ENCODE measurements at places on chromosomes 12 and 14.

GRCh38 chr12:11821386-11822080, 172.1 kb downstream of the ETV6 start:
- DNase-seq = no peak

- DNase-seq = no peak
Observed at GRCh38 chr14:57057803-57058202, 210.9 kb downstream of the EXOC5 start.

DNA sequence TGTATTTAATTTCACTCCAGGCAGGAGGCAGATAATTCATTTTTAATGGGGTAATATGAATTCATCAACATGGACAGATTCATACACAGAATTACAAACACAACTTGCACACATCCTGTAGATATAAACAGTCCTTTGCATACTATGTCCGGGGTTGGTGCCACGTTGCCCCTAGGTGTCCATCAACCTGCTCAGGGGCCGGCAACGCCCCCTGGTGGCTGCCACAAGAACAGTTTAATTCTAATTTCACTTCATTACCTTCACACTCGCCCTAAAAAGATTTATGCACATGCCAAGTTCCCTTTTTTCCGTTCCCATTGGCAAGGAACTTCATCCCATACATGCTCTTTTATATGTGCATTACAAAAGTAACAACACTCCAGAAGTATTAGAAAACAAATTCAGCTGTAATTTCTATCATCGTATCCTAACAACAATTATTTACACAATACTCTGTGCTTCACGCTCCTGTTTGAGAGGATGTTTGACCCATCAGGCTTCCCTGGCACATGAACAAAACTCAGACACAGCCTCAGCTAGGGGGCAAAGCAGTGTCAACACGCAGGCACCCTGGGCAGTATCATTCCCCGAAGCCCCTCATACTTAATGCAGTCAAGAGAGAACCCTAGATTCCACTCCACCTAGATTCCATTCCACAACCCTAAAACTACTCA, 15.5 kb downstream of the MANSC1 start:
- DNase-seq = no peak

DNA sequence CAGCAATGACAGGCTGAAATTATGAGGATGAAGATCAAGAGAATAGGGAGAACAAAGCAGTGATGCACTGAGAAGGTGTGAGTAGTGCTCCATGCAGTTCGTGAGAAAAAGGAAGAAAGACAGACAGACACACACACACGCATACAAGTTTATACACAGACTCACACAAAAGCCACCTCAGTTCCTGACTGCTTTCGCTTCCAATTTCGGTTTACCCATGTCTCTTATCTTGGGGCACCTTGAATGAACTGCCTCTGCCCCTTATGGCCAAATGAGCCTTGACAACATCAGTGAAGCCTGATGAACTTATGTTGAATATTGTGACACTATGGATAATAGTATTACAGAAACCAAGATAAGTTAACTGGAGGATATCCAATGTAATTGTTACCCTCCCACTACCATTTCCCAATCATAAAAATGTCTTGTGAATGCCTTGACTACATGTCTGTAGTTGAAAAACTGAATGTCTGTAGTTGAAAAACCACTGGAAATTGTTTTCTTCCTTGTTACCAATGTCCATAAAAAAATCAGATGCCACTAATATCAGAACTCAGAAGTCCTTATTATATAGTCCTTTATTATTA, 380.4 kb upstream of the DDHD1 start:
- no peak for DNase-seq

GRCh38 chr14:80264702-80265101, 53.4 kb upstream of the DIO2 start:
- no peak for DNase-seq

- no peak for DNase-seq
Observed at GRCh38 chr12:131123817-131124216, 170.1 kb downstream of the ADGRD1 start.

DNA sequence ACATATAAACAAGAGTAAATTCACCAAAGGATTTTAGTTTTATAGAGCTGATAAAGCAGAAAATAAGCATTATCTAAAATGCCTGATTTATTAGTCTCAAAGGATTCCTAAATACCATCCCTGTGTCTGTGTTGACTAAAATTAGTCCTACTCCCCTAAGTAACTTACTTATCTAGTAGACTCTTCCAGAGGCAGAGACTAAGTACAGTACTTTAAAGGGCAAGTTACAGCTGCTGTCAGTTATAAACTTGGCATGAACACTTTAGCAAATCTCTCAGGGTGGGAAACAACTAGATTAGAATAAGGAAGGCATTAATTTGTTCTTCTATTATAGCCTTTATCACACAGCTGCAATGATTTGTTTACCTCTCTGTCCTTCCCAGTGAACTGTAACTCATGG, 46.0 kb downstream of the ATP2B1 start:
- no peak for DNase-seq

- DNase-seq = no peak
Observed at GRCh38 chr12:7197841-7198240, 8.4 kb downstream of the PEX5 start.

DNA sequence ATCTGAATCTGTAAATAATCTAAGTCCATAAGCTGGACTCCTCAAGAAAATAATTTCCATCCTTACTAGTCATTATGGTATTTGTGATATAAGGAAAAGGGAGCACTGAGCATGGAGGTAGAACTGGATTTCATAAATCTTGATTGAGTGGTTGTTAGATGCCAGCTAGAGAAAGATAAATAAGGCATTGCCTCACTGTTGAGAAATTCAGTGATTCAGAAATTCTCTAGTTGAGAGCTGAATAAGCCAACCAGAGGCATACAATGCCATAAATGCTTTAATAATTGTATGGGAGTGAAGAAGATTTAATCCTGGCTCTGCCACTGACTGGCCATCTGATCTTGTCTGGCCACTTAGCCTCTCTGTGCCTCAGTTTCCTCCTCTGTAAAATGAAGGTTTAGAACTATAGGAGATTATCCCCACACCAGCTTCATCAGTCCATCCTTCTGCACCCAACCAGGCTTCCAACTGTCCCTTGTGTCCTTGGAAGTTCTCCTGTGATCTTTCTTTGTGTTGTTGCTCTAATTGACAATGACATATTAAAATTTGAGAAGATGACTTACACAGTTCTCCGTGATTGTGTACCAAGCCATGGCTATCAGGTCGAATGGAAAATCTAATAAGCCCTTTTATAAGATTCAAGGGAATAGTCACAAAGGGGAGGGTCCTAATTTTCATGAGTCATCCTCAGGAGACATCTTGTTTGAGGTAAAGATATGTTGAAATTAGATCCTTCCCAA, 394.3 kb downstream of the EGLN3 start:
- no peak for DNase-seq

GRCh38 chr14:103728141-103728540, 12.5 kb downstream of the ZFYVE21 start:
- no peak for DNase-seq

DNA sequence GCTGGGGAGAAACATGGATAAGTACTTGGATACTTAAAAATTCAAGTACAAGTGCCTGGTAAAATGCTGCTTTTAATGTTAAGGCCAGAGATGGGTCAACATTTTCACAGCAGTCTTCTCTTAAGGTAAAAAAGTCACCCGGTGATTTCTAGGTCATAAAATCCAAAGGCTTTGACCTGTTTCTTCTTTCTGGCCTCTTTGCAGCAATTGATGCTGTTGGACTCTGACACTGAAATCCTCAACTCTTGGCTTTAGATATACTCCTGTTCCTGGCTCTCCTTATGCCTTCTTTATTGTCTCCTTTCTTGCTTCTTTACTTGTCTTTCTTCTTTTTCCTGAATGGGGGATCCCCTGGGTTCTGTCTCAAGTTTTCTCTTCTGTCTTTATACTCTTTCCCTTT, 189.2 kb downstream of the SSPN start:
- no peak for DNase-seq

GRCh38 chr12:40825156-40825555, 132.9 kb downstream of the CNTN1 start:
- DNase-seq = no peak

DNA sequence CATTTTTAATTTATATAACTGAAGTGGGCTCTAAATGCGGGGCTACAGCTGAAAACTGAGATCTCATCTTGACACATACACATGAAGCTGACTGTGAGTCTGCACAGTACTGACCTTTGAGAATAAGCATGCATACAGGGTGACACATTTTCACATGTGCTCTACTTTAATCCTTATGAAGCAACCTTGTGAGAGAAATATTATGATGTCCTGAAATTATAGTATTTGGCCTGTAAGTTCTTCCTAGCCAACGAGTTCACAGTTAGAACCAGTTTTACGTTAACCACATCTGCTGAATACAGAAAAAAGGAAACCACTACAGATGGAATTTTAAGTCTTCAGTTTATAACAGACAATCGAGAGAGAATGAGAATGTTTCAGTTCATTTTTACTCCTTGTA, 70.3 kb downstream of the SPPL3 start:
- DNase-seq = no peak

DNA sequence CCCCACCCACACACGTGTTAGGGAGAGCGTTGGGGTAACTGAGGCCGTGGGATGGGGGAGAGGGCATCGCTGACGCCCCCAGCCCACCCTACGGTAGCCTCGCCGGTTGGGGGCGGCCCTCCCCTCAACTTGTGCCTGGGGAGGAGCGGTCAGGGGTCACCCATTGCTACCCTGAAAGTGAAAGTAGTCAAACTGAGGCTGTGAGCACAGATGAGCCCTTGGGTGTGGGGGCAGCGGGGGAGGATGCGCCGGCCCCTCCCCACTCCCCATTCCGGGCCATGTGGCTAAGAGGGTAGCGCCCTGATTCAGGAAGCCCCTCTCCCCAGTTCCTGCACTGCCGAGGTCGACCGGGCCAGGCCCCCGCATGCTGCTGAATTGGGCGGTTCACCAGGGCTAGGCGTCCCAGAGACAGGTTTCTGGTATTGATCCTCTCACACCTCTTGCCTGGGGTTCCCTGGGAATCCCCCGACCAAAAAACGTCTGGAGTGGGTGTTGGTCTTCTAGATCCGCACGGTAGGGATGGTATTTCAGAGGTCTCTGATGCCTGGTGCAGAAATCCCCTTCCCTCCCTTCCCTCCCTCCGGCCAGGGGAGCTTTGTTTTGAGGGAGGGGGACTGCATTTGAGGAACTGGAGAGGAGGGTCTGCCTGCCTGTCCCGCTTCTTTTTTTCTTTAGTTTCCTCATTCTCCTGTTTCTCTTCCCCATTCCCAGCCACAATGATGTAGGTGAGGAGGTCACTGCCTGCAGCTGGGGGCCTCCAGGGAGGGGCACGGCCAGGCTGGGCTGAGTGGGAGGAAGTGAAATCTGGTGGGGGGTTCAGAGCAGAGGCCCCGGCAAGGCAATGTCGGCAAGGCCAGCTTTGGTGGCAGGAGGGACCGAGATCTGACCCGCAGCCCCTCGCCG, 1.0 kb downstream of the SH2B3 start:
- no peak for DNase-seq

DNA sequence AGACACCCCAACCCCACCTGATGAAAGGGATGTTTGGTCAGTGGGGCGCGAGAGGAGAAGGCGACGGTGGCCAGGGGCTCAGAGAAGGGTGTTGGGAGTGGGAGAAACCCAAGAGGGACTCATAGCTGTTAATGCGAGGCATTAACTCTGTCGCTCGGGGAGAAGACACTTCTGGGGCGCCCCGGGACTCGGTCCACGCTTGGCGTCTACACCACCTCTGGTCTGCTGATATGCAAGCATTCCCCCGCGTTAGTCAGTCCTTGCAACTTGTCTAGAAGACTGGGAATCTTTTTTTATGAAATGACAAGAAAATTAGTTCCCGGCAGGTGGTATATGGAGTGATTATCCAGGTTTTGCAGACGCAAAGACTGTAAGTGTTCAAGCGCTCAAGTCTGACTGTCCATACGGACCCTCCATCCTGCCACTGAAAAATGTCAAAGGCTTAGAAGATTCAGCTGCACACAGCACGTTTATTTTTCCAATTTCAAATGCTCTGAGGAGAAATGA, 360 bp upstream of the SLC35F4 start:
- DNase-seq = no peak

GRCh38 chr12:129101816-129102215, 248.5 kb downstream of the GLT1D1 start:
- no peak for DNase-seq

DNA sequence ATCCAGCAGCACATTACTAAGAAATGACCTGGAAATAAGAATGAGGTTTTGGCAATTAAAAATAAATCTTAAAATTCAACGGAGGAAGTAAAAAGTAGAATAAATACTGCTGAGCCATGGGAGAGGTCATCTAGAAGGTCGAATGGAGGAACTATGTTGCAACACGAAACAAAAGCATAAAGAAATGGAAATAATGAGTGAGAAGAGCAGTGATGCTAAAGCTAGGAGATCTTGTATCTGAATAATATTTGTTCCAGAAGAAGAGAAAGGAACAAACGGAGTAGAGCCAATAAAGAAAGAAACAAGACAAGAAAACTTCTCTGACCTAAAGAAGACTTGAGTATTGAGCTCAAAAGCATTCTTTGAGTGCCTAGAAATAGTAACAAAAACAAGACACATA, 6.6 kb upstream of the KRT7 start:
- no peak for DNase-seq

- DNase-seq = no peak
Observed at GRCh38 chr12:113221997-113222729, 899 bp downstream of the TPCN1 start.

DNA sequence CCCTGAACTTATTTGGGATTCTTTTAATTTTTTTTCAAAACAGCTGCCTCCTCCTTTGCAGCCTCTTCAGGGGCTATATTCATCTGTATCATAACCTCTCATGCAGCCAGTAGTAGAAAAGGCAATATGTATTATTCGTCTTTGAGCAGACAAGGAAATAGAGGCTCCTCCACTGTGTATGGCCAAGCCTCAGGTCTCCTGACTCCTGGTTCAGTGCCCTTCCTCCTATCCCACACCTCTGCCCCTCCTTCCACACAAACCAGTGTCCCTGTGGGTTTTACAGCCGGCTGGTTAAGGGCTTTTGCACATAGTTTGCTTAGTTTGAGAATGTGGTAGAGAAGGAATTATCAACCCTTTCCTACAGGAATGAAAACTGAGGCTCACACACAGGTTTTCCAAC, 8.8 kb upstream of the ACVRL1 start:
- DNase-seq = no peak

DNA sequence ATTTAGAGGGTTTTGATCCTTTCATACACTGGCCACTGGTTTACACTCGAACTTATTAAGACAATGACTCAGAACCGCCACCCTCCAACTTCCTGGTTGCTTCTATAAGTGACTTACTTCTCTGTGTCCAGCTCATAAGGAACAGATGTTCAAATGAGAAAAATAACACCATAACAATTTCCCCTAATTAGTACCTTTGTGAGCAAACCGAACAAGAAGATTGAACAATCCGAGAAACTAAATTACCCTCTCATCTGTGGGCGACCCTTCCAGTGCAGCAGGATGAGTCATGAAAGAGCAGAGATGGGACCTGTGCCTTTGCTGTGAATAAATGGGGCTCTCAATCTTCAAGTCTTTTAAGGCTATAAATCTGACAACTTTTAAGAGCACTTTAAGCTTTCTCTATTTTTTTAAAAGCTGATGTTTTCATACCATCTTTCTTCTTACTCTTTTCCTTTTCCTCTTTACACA, 146.8 kb upstream of the RASSF8 start:
- DNase-seq = no peak

GRCh38 chr12:23001487-23001886, 376.5 kb downstream of the ETNK1 start:
- DNase-seq = no peak

GRCh38 chr12:15636060-15636890, 152.9 kb downstream of the EPS8 start:
- DNase-seq = no peak

- DNase-seq = no peak
Observed at GRCh38 chr12:65460063-65460462, 181.6 kb downstream of the MSRB3 start.

- no peak for DNase-seq
Observed at GRCh38 chr14:104582005-104582404, 2.4 kb downstream of the C14orf180 start.

Data from KG1 (cell line).